ENCODE measurements at places on chromosomes 3 and 15.

DNA sequence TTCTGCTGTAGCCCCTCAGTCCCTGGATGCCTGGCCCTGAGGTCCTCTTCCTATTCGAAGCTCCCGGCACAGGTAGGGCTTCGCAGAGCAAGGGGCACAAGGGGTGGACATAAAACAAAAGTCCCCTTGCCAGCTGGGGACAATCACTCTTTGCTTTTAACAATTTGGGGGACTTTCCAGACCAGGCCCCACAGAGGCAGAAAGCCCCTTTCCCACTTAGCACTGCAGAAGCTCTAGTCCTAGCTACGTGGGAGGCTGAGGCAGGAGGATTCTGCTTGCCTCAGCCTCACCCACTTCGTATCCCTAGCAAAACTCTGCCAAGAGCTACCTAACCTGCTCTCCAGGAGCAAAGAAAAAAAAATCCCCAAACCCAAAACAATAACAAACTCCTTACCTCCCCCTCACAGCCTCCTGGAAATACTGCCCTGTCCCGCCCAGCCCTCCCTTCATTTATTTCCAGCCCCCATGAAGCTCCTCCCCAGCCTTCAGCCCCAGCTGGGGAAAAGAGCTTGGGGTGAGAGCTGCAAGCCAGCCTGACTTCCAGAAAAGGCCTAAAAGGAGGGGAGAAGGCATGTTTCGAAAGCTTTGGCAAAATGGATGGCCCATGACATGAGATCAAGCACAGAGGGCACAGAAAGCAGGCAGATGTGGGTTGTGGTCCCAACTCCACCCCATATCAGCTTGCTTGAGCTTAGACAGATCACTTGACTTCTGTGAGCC is at the start of gene CIDEC:
Gene CIDEC, minus strand, starts transcription at position 424 of the 720 bp plus-strand sequence. CDS start 1,767 bp downstream, outside the sequence.
- no peaks in the 10 kb centered on the region for H3K36me3 ChIP-seq
- DNase-seq = no peak
- no peaks in the 10 kb centered on the region for H3K27me3 ChIP-seq

GRCh38 chr3:107993771-107994170 is 97.1 kb downstream of the CD47 start:
- H3K27me3 ChIP-seq = no peaks in the 10 kb centered on the region
- no peaks in the 10 kb centered on the region for H3K4me1 ChIP-seq
- no peak for DNase-seq
- no peak overlapping the region for H3K4me3 ChIP-seq
- H3K36me3 ChIP-seq = no peaks in the 10 kb centered on the region
- H3K27ac ChIP-seq = no peak overlapping the region

GRCh38 chr3:186986406-186986805 is 56.1 kb downstream of the ST6GAL1 start:
- no peaks in the 10 kb centered on the region for H3K27me3 ChIP-seq
- no peak overlapping the region for H3K27ac ChIP-seq
- H3K4me3 ChIP-seq = no peak overlapping the region
- H3K4me1 ChIP-seq = no peaks in the 10 kb centered on the region
- no peaks in the 10 kb centered on the region for H3K36me3 ChIP-seq
- DNase-seq = no peak

DNA sequence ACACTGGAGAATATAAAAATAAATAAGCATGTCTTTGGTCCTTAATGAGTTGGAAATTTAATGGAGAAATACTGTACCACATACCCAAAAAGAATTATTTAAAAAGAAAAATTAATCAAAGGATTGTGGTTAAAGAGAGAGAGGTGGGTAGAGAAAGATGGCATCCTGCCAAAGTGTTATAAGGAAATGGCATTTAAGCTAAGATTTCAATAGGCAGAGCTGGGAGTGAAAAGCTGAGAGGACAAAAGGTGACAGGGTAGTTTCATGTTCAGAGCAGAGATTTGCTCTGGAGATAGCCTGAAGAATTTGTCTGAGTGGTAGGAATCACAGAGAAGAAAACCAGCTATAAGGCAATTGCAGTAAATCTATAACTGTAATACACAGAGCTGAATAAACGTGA is 181.0 kb downstream of the SI start:
- no peaks in the 10 kb centered on the region for H3K36me3 ChIP-seq
- no peaks in the 10 kb centered on the region for H3K4me1 ChIP-seq
- no peak overlapping the region for H3K4me3 ChIP-seq
- H3K27ac ChIP-seq = no peak overlapping the region
- DNase-seq = no peak
- H3K27me3 ChIP-seq = no peaks in the 10 kb centered on the region

DNA sequence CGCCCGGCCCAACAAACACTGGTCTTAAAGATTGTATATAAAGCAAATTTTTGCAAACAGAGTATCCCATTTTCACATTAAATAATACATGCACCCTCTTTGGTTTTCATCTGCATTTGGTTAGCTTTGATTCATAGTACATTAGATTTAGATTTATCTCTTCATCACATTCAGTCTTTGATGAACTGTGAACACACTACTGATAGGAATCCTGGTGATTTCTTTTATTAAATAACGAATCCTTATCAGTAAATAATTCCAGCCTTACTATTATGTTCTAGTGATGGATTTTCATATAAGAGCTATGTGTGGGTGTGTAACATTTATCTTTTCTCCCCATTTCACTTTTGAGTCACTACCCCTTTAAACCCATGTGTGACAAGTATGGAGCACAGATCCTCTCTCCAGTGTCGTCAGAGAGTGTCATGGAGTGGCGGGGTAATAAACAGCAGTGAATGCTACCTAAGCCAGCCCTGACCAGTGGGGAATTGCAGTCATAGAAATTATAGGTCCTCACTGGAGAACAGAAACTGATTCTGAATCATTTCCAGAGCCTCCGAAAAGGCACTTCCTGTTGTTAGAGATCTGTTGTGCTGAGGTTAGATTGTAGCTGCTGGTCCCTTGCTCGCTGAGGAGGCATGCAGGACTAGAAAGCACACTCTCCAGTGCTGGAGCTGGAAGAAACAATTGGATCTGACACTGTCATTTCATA is 22.0 kb downstream of the SLC7A14 start:
- no peaks in the 10 kb centered on the region for H3K36me3 ChIP-seq
- H3K4me1 ChIP-seq = no peaks in the 10 kb centered on the region
- H3K27me3 ChIP-seq = no peaks in the 10 kb centered on the region
- H3K27ac ChIP-seq = peak overlapping the region; percentile 32
- DNase-seq = no peak

- no peaks in the 10 kb centered on the region for H3K36me3 ChIP-seq
- H3K27me3 ChIP-seq = no peaks in the 10 kb centered on the region
- H3K4me1 ChIP-seq = no peaks in the 10 kb centered on the region
- H3K27ac ChIP-seq = no peak overlapping the region
Observed at GRCh38 chr3:72862314-72863090, 14.3 kb upstream of the SHQ1 start.

DNA sequence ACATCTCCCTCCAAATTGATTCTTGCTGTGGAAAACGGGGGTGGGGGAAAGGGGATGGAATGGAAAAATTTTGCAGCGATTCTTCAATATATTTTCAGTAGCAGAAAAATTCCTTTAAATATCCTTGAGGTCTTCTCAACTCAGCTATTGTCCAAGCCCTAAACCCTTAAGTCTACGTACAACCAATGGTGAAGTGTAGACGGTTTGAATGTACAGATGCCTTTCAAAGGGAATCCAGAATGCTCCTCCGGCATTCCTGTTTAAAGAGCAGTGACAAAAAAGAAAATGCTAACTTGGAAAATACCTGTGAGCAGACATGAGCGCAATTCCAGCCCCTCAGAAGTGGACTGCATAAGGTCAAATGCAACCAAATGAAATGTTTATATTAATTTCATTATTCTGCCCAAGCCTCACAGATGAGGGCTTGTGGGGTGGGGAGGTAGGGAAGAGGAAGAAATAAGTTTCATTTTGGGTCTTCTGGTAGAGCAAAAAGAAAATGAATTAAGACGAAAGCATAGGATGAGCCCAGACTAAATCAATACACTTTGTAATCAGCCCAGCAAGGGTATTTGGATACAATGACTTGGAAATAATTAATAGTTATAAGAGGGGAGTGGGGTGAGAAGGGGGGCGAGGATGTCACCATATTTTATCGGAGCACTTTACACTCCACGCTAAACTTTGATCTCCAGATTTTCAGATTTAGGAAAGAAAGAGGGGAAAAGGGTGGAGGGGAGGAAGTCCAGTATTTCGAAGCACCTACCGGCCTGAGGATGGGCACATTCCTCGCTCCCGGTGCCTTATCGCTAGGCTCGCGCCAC is 2.7 kb downstream of the FOXP1 start:
- no peaks in the 10 kb centered on the region for H3K27me3 ChIP-seq
- H3K36me3 ChIP-seq = no peaks in the 10 kb centered on the region
- H3K4me1 ChIP-seq = no peaks in the 10 kb centered on the region
- H3K4me3 ChIP-seq = peak overlapping the region; percentile 95

Data from breast epithelium (tissue), 4 donors.